ENCODE measurements at places on chromosomes 12 and 14.
A peak's percentile ranks its signal among the peaks of the same experiment; 100 is the strongest.

GRCh38 chr12:10528174-10528953 lies 22.7 kb downstream of the EIF2S3B start:
- DNase-seq, result no peak

GRCh38 chr12:107536613-107537012 lies 149.0 kb upstream of the PWP1 start:
- no peak for DNase-seq

- no peak for DNase-seq
These were observed 53.4 kb downstream of the METTL25 start for GRCh38 chr12:82411546-82412230.

DNA sequence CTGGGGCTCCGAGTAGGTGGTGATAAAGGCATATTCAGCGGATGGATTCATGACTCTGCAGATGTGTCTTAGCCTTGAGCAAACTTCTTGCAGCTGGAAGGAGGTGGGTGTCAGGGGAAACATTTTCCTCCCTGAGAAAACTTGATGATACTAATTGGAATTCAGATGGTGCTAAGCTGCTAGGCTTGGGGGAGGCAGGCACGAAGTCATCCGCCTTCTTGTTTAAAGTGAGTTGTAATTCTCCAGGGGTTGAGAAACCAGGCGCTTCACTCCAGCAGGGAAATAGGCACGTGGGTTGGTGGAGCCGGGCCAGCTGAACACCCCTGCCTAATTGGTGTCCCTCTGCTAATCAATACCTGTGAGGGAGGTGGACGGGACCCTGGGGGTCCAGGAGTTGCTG lies 48.9 kb upstream of the FAM181A start:
- DNase-seq, result no peak

DNA sequence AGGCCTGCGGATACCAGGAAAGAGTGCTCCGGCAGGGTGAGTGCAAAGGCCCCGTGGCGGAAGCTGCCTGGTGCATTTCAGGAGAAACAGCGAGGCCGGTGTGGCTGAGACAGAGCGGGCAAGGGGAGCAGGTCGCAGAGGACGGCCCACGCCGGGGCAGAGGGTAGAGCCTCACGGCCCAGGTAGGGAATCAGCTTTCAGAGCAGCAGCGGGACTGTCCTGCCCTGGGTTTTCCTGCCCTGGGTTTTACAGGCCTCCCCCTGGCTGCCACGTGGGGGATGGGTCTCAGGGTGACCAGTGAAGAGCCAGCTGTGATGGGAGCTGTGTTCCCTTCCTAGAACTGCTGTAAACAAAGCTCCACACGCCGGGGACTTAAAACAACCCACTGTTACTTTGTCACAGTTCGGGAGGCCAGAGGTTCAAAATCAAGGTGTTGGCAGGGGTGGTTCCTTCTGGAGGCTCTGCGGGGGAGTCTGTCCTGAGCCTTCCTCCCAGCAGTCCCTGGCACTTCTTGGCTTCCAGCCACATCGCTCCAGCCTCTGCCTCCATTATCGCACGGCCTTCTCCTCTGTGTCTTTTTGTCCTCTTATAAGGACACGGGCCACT lies 10.4 kb downstream of the NCOR2 start:
- peak; percentile 45 for DNase-seq

DNA sequence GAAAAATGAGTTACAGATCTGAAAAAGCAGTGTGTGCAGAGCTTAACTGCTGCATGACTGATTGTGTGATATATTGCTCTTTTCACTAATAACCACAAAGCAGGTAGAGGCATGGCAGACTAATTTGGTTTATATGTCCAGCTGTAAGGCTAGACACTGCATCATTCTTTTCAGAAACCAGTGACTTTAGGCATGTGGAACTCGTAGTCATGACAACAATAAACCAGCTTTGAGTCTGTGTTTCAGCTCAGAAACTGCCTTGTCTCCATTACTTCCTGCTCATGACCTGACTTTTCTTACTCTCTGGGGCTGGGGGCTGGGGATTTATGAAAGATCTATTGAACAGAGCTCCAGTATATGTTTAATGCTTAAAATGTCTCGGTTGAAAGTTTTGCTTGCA lies 146.8 kb upstream of the LRIG3 start:
- DNase-seq, result no peak

- no peak for DNase-seq
These were observed 84.6 kb downstream of the ESR2 start for GRCh38 chr14:64209444-64210131.

DNA sequence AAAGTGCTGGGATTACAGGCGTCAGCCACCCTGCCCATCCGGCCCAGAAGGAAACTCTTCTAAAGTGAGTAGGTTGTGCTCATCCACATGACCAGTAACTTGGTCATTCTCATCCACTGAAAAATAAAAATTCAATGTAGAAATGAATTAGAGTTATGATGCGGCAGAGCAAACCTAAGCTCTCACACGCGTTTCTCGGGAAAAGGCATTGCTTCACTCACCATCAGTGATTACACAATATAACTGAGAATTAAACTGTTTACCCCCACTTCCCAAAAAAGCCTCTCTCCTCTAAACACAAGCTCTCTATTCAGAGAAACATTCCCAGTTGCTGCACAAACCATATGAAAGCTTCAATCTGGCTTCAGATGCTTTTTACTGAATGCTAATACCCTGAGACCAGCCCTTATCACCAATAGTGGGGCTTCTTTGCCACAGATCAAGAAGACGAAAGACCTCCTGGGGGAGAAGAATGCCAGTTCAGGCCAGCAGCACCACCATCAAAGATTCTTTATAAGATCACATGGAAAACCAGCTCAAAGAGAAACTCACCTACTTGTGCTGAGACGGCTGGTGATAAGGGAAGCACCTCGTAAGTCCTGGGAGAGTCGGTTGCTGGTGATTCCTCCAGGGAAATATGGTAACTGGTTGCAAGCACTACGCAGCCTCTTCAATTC lies 121.5 kb upstream of the SFSWAP start:
- DNase-seq, result no peak

DNA sequence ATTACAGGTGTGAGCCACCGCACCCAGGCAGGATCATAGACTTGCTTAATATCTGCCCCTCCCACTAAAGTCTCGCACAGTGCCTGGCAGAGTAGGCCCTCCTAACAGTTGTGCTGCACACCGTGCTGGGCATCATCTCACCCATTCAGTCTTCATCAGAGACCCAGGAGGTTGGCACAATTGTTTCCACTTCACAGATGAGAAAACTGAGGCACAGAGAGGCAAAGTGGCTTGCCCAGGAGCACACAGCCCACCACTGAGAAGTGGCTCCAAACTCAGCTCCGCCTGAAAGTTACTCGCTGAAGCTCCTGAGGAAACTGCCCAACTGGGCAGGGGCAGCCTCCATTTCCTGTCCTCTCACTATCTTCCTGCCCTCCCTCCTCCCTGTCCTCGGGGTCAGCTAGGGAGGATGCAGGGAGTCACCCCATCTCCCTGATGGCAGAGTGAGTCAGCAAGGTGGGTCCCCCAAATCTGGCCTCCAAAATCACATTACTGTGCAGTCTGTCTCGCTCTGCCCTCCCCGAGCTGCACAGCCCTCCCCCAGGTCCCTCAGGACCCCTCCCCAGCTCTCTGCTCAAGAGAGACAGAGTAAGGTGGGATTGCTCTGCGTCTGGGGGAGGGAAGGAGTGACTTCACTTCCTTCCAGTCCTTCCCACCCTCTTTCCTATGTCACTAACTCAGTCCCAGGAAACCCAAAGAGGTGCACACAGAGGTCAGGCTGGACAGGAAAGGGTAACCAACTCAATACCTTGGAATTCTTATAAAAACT lies 5.7 kb downstream of the SLC8B1 start:
- no peak for DNase-seq

DNA sequence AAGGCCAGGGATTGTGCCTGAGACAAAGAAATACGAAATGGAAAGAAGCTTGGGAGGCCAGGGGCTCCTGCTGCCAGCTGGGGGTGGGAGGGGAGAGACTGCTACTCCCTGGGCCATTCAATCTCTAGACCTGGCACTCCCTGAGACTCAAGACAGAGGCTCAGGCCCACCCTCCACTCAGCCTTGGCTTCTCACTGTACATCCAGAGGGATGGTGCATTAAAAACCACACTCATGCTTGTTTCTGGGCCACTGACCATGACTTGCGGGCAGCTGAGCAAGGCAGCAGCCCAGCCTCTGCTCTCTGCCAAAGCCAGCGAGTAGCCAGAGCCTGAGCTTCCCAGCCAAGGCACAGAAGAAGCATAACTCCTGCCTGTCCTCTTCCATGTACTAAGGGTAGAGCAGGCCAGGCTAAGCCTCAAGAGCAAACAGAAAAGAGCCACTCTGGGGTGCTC lies 41.5 kb downstream of the PITPNM2 start:
- peak; percentile 78 for DNase-seq
